H9 (cell line): ENCODE measurements at places on chromosomes 1 and 21. TPM values are rescaled to one million over a fixed set of nuclear protein-coding genes. Genes with fewer than 3 reads are reported as not detected.

DNA sequence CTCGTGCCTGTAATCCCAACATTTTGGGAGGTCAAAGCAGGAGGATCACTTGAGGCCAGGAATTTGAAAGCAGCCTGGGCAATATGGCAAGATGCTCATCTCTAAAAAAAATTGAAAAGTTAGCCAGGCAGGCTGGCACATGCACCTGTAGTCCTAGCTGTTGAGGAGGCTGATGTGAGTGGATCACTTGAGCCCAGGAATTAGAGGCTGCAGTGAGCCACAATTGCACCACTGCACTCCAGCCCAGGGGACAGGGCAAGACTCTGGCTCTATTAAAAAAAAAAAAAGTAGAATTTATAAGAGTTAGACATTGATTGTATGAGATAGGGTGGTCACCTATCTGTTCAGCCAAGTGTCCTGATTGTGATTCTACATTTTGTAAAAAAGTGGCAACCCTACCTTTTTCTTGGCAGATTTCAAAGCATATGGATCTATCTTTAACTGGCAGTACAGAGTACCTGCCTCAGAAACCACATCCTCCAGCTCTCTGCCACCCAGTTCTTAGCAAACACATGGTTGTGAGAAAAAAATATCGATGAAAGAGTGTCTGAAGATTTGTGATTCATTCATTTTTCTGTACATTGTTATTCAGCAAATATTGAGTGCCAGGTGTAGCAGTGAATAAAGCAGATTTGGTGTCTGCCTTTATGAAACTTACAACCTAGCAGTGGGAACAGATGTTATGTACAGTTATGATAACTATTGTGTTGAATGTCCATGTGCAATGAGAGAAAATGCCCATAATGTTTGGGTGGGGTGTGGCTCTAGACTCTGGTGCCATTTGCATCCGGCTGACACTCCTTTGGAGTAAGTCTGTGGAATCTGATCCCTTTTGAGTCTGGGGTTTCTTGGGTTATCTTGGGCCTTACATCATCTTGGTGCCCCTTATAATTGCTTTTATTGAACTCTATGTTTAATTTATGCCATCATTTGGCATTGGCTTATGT is 82.5 kb downstream of the ST3GAL3 start:
- no peak for DNase-seq

- no peak for DNase-seq
These were observed 119.0 kb downstream of the HIVEP3 start for GRCh38 chr1:41799723-41800122.

- no peak for DNase-seq
These were observed 44.9 kb downstream of the ARHGEF11 start for GRCh38 chr1:157000686-157001085.

DNA sequence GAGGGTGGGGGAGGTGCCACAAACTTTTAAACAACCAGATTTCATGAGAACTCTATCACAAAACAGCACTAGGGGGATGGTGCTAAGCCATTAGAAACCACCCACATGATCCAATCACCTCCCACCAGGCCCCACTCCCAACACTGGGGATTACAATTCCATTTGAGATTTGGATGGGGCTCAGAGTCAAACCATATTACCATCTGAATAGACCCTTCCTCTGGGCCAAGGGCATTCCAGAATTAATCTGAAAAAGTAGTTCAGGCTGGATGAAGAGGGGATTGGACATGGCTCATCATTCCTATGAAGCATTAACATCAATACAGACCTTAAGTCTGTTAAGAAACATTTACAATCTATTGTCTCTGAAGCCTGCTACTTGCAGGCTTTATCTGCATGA is 149.9 kb upstream of the DNAH14 start:
- DNase-seq: no peak

DNA sequence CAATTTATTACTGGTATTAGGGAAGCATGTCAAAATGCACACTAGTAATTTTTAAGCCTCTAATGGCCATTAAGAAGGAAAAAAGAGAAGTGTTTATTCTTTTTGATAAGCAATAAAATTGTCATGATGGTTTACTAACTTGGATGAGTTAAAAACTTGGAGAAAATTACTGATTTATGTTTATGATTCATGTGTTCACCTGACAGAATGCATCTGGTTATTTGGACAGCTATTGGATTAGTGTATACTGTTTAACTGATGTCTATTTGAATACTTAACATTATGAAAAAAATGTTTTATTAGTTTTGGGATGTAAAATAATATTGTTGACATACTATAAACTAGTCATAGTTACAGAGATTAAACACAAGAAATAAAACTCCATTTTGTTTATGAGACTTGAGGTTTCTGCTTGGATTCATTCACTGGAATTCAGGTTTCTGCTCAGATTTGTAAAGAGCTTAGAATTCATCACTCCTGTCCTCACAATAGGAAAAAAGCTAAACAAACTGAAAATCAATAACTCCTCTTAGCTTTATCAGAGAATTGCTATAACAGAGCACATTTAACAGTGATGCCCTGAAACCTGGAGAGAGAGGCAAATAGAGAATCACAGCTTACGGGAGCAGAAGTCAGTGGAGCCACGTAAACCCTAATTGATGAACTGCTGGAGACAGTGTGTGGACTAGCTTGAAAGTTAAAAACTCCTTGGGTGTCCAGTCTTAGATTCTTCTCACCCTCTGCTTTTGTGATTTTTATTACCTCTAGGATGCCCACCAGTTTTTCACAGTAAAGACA is 56.7 kb downstream of the RALGPS2 start:
- DNase-seq: no peak

- no peak for DNase-seq
These were observed 1.8 kb downstream of the AURKAIP1 start for GRCh38 chr1:1373051-1373814.

GRCh38 chr1:97996880-97997279 is 76.0 kb upstream of the DPYD start:
- no peak for DNase-seq

DNA sequence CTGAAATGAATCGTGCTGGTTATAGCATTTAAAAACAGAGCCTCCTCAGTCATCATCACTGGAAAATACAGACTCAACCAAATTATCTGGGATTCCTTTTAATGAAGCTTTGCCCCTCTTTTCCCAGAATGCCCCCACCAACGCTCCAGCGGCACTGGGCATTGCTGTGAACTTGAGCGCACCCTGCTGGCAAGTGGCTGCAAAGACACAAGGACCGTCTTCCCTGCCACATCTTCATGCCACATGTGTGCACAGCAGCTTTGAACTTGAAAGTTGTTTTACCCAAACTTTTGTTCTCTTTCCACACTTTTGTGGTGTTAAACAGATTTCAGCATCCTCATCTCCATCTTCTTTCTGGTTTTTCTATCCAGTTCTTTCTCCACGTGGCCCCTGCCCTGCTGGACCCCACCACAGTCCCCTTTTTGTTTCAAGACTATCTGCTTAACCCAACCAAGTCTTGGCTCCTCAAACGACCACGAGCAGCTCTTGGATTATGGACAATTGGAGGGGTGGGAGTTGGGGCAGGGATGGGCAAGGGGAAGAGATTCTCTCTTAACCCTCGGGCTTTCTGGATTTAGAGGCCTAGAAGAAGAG is 12.8 kb upstream of the LMX1A start:
- DNase-seq: peak; percentile 72

DNA sequence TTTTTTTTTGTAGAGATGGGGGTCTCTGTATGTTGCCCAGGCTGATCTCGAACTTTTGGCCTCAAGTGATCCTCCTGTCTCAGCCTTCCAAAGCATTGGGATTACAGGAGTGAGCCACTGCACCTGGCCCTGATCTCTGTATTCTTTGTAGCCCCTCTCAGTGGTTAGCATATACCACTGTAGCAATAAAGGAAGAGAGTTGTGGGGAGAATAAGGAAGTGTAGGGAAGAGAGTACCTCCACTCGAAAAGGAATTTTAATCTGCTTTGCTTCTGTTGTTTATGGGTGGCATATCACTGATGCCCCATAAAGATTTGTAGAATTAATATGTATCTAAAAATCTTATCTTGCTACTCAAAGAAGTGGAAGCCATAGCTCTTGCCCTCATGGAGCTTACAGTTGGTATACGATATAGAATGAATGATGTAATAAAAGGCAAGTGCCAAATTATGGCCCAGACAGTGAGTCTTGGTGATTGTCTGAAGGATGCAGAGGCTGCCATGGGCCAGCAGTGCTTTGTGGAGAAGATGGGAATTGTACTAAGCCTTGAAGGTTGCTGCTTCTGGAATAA is 96.0 kb downstream of the CLIC6 start:
- no peak for DNase-seq

DNA sequence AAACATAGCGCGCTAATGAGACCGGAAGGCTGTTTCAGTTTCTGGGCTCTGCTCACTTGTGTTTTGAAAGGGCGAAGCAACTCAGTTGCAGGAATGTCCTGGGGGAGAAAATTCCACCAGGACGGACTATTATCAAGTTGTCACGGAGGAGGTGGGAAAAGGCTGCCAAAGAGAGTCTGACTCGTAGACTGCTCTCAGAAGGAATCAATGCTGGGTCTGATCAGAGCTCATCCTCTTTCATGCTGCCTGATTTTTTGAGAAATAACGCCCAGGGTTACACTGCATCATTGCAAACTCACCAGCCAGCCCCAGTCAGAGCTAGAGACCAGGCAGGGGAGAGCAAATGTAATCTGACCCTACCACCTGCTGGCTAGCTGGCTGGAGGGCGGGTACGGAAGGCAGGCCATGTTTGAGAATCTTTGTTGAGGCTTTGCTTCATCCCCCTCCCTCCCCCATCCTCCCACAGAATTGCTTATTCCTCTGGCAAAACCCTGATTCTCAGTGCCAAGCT is 36.4 kb upstream of the BCL9 start:
- DNase-seq: peak; percentile 94

DNA sequence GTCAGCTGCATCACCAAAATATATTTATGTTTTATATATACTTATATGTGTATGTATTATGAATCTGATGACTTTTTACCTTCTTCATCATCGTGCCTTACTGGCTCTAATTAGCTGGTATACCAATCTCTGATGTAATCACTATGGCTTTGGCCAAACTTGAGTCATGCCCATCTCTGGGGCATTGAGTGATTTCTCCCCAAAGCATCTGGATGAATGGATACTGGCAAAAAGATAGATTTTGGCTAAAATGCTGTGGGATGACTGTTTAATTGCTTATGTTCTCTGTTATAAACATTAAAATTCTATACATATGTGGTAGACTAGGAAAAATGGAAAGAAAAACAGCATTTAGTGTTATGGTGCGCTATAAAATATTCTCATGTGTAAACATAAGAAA is 19.6 kb downstream of the CDKN2C start:
- DNase-seq: no peak

GRCh38 chr1:241810769-241811405 is 37.1 kb upstream of the EXO1 start:
- no peak for DNase-seq

- no peak for DNase-seq
These were observed 4.1 kb upstream of the TRAF3IP3 start for GRCh38 chr1:209751627-209752231.

- no peak for DNase-seq
These were observed 16.4 kb upstream of the ZNF683 start for GRCh38 chr1:26388791-26389445.

- no peak for DNase-seq
These were observed 356.1 kb downstream of the LMO4 start for GRCh38 chr1:87684713-87685205.

GRCh38 chr1:216555653-216556052 is 132.4 kb upstream of the USH2A start:
- DNase-seq: no peak

DNA sequence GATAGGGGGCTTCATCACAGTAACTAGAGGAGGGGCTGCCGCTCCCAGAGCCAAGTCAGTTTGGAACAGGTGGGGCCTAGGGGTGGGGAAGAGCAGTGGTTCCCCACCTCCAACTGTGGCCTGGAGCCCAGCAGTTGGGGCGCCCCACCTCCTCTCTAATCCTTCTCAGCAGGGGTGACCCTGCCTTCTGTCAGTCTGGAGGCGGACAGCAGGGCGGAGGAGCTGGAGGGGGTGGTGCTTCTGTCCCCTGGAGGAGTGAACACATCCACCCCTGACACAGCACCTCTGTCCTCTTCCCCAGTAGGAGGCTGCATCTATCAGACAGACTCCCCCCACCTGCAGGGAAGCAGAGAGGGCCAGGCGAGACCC is 73.8 kb downstream of the MRPL37 start:
- peak; percentile 55 for DNase-seq

DNA sequence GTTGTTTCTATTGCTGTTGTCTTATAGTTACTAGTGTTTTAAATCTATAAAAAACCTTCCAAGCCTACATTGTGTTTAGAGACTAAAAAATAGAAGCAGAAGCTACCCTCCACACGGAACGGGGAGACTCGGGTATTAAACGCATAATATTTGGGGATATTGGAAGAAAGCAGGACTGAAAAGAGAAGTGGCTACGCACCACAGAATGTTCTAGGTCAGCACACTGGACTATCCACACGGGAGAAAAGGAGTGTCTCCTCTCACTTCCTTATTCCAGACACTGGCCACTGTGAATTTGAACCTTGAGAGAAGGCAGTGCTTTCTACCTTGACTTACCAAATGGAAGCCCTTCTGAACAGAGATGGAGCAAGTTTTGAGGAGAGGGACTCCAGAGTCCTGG is 1.0 kb upstream of the OR10J4 start:
- no peak for DNase-seq

Gene ARHGEF16
- total RNA-seq: 48.1 and 48.5 TPM in 2 replicates

Gene NCF2
- total RNA-seq: not detected in 2 replicates

Gene USP1
- total RNA-seq: 62.2 and 64.6 TPM in 2 replicates

Gene FAAH
- 18.9 and 23.4 TPM in 2 replicates for total RNA-seq

Gene MIXL1
- 4.7 and 4.9 TPM in 2 replicates for total RNA-seq

Gene INKA2
- 11.9 and 12.3 TPM in 2 replicates for total RNA-seq

Gene MXRA8
- 8.1 and 9.6 TPM in 2 replicates for total RNA-seq

Gene SLAMF1
- total RNA-seq: not detected in 2 replicates
